ENCODE measurements at places on chromosomes 3 and 15. TPM values are rescaled to one million over a fixed set of nuclear protein-coding genes. Genes with fewer than 3 reads are reported as not detected.

- no peak for DNase-seq
Observed at GRCh38 chr3:174639406-174639805, 219.7 kb upstream of the NAALADL2 start.

GRCh38 chr15:101114610-101115009 is 137.2 kb downstream of the CHSY1 start:
- DNase-seq = no peak

ZIC1 gene
- 0.93 TPM for polyA plus RNA-seq

GRCh38 chr3:171586274-171586673 is 126.1 kb upstream of the TNIK start:
- no peak for DNase-seq

DNA sequence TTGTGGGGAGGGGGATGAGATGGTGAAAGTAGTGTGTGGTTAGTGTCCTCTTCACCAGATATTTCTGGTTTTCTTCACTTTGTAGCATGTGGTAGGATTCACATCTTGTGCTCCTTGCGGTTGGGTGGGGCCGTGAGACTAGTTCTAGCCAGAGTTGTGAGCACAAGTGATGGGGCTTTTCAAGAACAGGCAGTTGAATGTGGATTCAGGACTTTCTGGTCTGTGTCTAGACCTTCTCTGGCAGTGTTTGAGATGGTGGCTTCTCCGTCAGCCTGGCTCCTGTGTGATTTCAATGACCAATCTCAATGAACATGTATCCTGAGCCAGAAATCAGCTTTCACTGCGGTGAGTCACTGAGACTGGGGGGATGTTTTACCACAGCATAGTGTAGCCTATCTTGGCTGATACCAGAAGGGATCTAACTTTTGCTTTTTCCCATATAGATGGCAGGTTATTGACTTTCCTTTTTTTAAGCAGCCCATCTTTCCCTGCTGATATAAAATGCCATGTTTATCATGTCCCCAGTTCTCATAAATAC is 82.6 kb downstream of the RPLP1 start:
- no peak for DNase-seq

VIPR1 gene
- 1.5 TPM for polyA plus RNA-seq

- DNase-seq = no peak
Observed at GRCh38 chr3:136270179-136270578, 20.0 kb downstream of the PCCB start.

DNA sequence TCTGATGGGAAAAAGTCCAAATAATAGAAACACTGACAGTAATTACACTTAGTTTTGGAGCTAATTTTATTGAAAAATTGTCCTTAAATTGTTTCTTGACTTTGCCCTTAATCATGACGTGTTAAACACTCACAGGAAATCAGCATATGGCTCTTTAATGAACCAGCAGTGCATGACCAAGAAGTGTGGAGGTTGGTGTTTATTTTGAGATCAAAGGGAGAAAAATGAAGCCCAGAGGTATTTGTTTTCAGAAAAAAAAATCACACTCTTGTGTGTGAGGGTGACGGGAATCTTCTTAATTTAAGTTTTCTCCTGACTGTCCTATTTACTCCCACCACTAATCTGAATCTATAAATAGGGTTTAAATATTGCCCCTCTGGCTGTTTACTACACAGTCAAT is 28.8 kb upstream of the SYNM start:
- no peak for DNase-seq

FETUB gene
- 0.65 TPM for polyA plus RNA-seq

CLDN1 gene
- polyA plus RNA-seq = 67.0 TPM

SI gene
- polyA plus RNA-seq = not detected

- no peak for DNase-seq
Observed at GRCh38 chr3:30084971-30085403, 521.4 kb upstream of the TGFBR2 start.

- DNase-seq = no peak
Observed at GRCh38 chr15:25946241-25946805, 83.2 kb upstream of the ATP10A start.

AMT gene
- 40.0 TPM for polyA plus RNA-seq

DNA sequence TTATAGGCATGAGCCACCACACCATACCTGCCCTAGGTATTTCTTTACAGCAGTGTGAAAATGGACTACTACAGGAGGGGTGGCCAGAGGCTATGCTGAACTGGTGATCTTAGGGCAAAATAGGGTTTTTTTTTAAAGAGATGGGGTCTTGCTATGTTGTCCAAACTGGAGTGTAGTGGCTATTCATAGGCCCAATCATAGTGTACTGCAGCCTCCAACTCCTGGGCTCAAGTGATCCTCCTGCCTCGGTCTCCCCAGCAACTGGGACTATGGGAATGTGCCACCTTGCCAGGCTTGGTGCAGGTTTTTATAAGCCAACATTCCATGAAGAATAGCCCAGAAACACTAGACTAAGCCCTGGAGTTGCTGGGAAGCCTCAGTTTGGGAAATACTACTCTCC is 28.6 kb upstream of the TSC22D2 start:
- no peak for DNase-seq

TPRG1 gene
- 0.45 TPM for polyA plus RNA-seq

DNA sequence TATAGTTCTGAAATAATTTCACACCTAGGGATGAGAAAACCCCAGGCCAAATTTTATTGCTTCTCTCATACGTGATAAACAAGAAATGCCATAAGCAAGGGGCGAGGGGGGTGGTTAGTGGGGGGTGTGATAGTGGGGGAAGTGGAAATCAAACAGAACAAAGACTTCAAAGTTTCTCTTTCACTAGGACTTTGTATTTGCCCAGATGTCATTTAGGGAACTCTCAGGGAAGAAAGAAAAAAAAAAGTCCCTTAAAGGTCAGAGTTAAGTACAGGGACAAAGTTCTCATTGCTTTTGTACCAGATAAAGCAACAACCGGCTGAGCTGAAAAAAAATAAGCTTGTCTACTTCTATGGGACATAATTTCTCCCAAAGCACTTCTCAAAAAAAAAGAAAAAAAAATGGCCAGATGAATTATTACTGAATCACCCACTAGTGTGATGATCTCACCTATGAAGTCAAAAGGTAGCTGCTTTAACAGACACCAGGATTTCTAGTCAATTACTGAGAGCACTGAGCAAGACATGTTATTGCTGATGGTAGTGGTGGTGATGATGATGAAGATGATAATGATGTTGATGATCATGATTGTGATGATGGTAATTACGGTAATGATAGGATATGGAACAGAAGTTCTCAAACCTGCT is 56.2 kb downstream of the FHIT start:
- no peak for DNase-seq

TMEM212 gene
- polyA plus RNA-seq = not detected

DNA sequence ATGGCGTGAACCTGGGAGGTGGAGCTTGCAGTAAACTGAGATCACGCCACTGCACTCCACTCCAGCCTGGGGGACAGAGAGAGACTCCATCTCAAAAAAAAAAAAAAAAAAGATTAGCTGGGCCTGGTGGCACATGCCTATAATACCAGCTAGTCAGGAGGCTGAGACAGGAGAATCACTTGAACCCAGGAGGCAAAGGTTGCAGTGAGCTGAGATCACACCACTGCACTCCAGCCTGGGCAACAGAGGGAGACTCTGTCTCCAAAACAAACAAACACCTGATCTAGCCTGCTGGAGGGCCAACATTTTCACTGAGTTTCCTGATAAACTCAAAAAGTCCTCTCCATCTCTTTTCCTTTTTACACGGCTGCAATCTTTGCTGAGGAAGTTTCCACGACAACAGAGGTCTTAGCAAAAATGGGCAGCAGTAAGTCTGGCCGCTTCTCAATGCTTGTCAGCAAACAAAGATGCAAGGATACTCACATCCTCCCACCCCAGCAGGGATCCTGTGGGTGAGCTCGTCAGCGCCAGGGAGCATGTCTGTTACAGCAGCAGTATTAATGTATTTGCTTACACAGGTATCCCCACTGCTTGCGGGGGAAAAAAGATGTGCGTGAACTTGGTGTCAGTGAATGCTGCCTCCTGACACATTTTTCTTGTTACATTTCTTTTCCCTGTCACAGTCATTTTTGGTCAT is 21.0 kb upstream of the CCDC174 start:
- DNase-seq = no peak

DNA sequence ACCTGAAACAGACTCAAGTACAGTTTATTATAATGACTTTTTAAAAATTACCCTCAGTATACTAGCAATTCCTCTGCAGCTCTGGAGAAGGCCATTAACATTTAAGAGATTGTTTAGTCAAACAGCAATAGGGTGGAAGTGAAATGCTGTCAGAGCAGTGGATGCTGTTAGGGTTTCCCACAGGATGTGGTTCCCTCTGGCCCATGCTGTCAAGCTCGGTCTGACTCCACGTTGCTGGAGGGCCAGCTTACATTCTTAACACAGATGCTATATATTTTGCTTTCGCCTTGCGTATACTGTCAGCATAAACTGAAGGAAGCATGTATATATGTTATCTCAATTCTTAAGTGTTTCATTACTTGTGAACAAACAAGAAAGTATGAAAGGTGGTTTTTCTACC is 231.1 kb upstream of the COL8A1 start:
- DNase-seq = no peak
